ENCODE measurements at places on chromosomes 5 and 9. TPM values are rescaled to one million over a fixed set of nuclear protein-coding genes. Genes with fewer than 3 reads are reported as not detected.

DNA sequence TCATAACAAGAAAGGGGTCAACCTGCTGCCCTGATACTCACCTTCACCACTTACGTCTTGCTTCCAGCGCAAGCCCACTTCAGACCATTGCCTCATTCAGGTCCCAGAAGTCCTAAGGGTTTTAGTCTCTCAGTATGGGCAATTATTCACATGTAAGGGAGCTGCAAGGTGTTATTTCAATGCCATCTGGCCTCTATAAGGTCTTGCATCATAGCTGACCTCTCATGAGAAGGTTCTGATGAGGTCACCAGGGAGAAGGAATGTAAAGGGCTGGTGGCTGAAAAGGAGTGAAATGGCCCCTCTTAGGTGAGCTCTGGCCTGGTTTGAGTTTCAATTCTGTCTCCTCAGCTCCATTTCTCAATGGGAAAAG is 1.5 kb upstream of the MARCHF3 start:
- no peak overlapping the region for H3K4me3 ChIP-seq
- no peak overlapping the region for H3K27ac ChIP-seq
- no peaks in the 10 kb centered on the region for H3K36me3 ChIP-seq
- no peaks in the 10 kb centered on the region for H3K27me3 ChIP-seq

Gene ZNF366
- 0.47 TPM for total RNA-seq

Gene TMEM267
- total RNA-seq = 7.3 TPM

- H3K36me3 ChIP-seq = no peaks in the 10 kb centered on the region
- no peaks in the 10 kb centered on the region for H3K27me3 ChIP-seq
- H3K4me1 ChIP-seq = no peaks in the 10 kb centered on the region
- DNase-seq = no peak
These were observed 18.5 kb upstream of the CDC42SE2 start for GRCh38 chr5:131245312-131245711.

- H3K36me3 ChIP-seq = peaks cover 4% of the 10 kb centered on the region
- H3K27me3 ChIP-seq = no peaks in the 10 kb centered on the region
- H3K27ac ChIP-seq = no peak overlapping the region
- DNase-seq = no peak
These were observed 11.1 kb upstream of the AQP3 start for GRCh38 chr9:33458444-33458843.

GRCh38 chr9:8751406-8751930 is 951.9 kb upstream of the DMAC1 start:
- no peak for DNase-seq
- H3K36me3 ChIP-seq = no peaks in the 10 kb centered on the region
- no peaks in the 10 kb centered on the region for H3K4me1 ChIP-seq
- H3K27me3 ChIP-seq = no peaks in the 10 kb centered on the region

Gene IFNA4
- total RNA-seq = not detected

- peak; percentile 71 for DNase-seq
- H3K27me3 ChIP-seq = no peaks in the 10 kb centered on the region
- no peaks in the 10 kb centered on the region for H3K36me3 ChIP-seq
- H3K4me3 ChIP-seq = no peak overlapping the region
- no peak overlapping the region for H3K27ac ChIP-seq
- no peaks in the 10 kb centered on the region for H3K4me1 ChIP-seq
These were observed 439.9 kb upstream of the KLF4 start for GRCh38 chr9:107929443-107929842.

DNA sequence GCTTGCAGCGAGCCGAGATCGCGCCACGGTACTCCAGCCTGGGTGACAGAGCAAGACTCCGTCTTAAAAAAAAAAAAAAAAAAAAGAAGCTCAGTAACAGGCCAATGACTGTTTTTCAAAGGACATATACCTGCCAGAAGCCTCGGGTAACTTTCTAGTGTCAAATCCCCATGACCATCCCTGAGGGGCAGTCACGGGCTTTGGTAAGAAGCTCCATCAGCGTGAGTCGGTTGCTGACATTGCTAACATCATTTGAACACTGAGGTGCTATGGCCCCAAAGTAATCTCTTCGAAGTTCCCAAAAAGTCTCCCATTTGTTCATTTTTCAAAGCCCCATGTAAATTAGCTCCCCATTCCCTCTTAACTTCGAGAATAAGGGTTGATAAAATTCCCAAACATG is 11.6 kb downstream of the NAIP start:
- H3K4me1 ChIP-seq = no peaks in the 10 kb centered on the region
- H3K27ac ChIP-seq = no peak overlapping the region
- no peak for DNase-seq
- no peak overlapping the region for H3K4me3 ChIP-seq
- no peaks in the 10 kb centered on the region for H3K27me3 ChIP-seq
- H3K36me3 ChIP-seq = no peaks in the 10 kb centered on the region

Gene MSMP
- total RNA-seq = 2.1 TPM

DNA sequence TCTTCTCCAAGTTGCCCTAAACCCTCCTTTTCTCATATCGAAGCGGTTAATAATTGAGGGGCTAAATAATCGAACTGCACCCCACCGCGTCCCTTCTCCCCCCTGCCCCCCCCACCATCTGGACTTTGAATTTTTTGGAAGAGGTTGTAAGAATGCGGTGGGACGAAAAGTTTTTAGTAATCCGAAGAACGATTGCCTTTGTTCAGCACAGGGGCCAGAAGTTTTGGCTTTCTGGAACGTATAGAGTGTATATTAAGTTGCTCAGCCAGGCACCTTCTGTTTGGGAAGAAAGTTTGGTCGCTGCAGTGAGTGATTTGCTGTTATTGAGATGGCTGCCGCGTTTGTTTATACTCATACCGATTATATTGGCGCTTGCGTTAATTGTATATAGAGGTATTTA is 518 bp downstream of the ERBIN start:
- H3K4me1 ChIP-seq = peaks cover 3% of the 10 kb centered on the region
- H3K36me3 ChIP-seq = no peaks in the 10 kb centered on the region
- peak overlapping the region; percentile 100 for H3K27ac ChIP-seq
- peak; percentile 29 for DNase-seq
- peak overlapping the region; percentile 74 for H3K4me3 ChIP-seq

DNA sequence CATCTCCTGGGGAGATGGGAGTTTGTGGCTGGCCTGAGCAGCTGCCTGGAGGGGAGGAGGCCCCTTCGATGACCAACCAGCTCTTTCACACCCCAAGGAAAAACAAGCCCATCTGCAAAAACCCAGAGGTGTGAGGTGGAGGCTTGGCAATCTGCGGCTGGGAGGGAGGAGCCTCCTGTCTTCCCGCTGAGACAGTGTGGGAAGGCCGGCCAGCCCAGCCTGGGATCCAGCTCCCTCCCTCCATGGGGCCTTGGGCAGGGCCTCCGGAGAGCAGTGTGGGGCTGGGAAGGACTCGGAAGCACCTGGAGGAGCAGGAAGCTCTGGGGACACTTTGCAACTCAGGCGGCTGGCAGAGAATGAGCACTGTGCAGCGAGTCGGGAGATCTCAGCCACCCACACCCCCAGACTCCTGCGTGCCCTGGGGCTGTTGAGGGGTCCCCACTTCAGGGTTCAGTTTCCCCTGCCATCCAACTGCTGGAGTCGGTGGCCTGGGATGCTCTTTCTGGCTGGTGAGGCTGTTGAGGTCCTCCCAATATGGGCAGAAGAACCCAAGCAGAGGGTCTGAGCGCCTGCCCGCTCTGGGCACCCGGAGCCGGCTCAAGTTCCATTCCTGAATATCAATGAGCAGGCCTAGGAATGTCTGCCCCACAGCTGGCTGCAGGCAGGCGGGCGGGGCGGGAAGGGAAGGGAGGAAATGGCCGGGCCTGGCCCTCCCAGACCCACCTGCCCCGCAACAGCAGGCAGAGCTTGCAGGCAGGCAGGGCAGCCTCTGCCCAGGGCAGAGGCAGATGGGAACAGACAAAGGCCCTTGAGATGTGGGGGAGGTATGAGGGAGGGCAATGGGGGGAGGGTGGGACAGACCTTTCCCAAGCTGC is 101.1 kb downstream of the FGF18 start:
- no peak overlapping the region for H3K4me3 ChIP-seq
- H3K27me3 ChIP-seq = no peaks in the 10 kb centered on the region
- no peaks in the 10 kb centered on the region for H3K36me3 ChIP-seq
- DNase-seq = no peak
- H3K27ac ChIP-seq = no peak overlapping the region

Gene CD14
- total RNA-seq = 48.3 TPM

DNA sequence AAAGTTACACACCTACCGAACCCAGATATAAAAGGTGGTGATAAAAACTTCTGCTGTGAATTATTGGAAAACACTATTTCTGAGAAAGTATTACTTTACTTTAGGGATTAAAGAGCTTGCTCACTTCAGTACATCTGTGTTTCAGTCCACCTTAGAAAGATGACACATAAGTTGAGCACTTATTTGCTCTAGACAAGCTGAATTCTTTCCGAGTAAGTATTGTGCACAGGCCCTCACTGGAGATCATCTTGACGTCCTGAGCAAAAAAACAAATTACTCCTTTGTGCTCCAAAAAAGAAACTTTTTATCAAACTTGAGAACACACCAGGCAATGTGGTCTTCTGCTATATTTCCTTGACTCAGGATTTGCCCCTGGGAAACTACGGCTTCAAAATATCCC is 231.0 kb upstream of the GRAMD2B start:
- H3K27ac ChIP-seq = no peak overlapping the region
- DNase-seq = no peak
- H3K27me3 ChIP-seq = no peaks in the 10 kb centered on the region
- no peak overlapping the region for H3K4me3 ChIP-seq
- no peaks in the 10 kb centered on the region for H3K36me3 ChIP-seq

Gene FBLL1
- total RNA-seq = not detected

DNA sequence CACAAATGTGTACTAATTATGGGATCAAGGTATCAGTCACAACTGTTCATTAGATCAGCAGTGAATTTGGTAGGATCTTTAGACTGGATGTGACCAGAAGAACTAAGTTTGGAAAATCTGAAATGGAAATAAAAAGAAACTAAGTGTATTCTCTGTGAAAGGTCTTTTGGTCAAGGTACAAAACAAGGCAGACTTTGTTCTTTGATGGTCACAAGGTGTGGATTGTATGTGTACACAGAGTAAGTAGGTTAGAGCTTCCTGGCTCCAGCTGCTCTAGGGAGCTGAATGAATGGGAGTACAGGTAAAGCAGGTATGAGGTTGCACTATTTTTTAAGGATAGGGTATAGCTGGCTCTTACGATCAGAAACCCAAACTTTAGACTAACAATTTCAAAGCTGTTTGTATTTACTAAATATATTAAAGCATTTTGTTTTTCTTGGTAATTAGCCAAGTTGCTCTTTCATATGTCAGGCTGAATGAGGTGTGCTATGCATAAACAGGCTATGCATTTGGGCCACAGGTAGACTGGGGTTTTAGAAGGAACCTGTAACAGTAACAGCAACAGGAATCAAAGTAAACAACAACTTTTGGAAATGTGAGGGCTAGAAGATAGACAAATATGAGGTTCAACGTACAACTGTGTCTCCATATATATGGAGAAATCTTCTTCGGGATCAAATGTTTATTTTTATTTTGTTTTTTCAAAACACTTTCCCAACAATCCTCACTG is 32.5 kb downstream of the FAM169A start:
- DNase-seq = peak; percentile 60
- peak overlapping the region; percentile 6 for H3K4me3 ChIP-seq
- no peaks in the 10 kb centered on the region for H3K27me3 ChIP-seq
- H3K27ac ChIP-seq = peak overlapping the region; percentile 51
- peaks cover 7% of the 10 kb centered on the region for H3K4me1 ChIP-seq

DNA sequence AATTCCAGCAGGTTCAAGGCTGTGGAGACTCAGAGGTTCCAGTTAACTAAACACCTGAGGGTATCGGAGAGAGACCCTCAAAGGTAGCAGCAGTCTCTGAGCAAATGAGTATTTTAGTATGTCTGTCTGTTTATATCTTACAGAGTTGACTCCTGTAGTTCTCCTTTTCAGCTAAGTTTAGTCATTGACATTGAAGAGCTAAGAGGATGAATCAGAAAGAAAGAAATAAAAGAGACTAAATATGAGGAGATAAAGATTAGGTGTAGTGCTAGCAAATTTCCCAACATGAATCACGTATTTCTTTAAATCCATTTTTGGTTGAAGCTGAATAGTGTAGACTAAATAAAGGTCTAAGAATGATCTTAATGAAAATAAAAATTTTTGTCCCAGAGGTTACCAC is 474.0 kb upstream of the RGMB start:
- H3K27ac ChIP-seq = no peak overlapping the region
- no peaks in the 10 kb centered on the region for H3K4me1 ChIP-seq
- H3K4me3 ChIP-seq = no peak overlapping the region

Gene SHOC1
- not detected for total RNA-seq

DNA sequence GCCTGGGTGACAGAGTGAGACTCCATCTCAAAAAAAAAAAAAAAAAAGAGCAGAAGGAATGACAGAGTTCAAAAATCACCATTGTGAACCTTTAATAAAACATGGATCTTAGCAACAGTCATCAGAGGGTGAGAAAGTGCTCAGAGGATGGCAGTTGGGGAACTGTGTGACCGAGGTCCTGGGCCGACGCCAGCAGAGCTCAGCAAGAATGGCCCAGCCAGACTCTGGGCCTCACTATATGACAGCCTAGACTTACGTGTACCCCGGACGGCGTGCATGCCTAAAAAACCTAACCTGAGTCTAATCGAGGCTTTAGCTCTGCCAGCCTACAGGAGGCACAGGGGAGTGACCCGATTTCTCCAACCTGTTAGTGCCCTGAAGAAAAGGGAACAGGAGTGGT is 64.3 kb downstream of the MVB12B start:
- H3K4me3 ChIP-seq = no peak overlapping the region
- H3K27ac ChIP-seq = no peak overlapping the region
- DNase-seq = no peak

Gene PRDM9
- total RNA-seq = not detected

Gene CMBL
- 123 TPM for total RNA-seq

GRCh38 chr5:77768978-77769377 is 7.2 kb downstream of the TBCA start:
- no peak overlapping the region for H3K27ac ChIP-seq
- H3K36me3 ChIP-seq = no peaks in the 10 kb centered on the region
- no peak overlapping the region for H3K4me3 ChIP-seq
- no peak for DNase-seq
- H3K4me1 ChIP-seq = no peaks in the 10 kb centered on the region

DNA sequence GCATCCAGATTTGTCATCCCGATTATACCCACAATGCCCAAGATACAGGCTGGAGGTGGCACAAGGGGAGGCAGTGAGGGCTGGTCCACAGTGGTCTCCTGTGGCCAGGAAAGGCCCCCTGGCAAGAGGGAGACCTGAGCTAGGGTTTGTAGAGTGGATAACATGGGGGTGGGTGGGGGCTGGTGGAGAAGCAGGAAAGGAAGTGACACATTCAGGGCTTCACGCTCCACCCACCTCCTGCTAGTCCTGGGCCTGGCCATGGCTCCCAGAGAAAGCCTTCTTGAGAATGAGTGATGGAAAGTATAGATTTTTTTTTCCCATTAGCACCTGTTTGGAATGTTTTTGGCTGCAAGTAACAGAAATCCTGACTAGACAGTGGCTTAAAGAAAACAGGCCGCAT is 81.3 kb downstream of the ANKRD33B start:
- H3K4me3 ChIP-seq = no peak overlapping the region
- no peaks in the 10 kb centered on the region for H3K36me3 ChIP-seq
- H3K27ac ChIP-seq = no peak overlapping the region

Gene SH3RF2
- total RNA-seq = 59.3 TPM

Measured in colonic mucosa (tissue), 4 donors.